Stimulated activated naive CD8-positive, alpha-beta T cell treated with anti-CD3 and anti-CD28 coated beads, Interleukin-15, amount 100 ng/mL, for 72 hours (primary cell): ENCODE measurements at places on chromosomes 4 and X.

DNA sequence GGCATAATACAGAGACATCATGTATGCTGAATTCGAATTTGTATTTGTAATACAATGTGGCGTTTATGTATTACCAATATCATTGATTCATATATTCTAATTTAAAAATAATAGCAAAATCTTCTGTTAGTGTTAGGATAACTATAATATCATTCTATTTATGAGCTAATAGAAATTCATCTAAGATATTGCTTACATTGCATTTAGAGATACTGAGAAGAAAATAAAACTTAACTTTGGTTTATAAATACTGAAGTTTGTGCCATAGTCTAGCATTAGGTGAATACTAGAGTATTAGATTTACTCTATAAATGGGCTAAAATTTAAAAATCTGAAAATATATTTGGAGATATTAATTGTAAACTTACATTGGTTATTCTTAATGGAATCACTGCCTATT lies 1590.6 kb downstream of the PCDH18 start:
- no peak for DNase-seq

- DNase-seq = no peak
Observed at GRCh38 chrX:47313056-47313455, 57.3 kb upstream of the ZNF157 start.

- no peak for DNase-seq
Observed at GRCh38 chr4:123259676-123260646, 136.6 kb upstream of the SPRY1 start.

- no peak for DNase-seq
Observed at GRCh38 chr4:155403886-155404285, 27.1 kb upstream of the MAP9 start.

DNA sequence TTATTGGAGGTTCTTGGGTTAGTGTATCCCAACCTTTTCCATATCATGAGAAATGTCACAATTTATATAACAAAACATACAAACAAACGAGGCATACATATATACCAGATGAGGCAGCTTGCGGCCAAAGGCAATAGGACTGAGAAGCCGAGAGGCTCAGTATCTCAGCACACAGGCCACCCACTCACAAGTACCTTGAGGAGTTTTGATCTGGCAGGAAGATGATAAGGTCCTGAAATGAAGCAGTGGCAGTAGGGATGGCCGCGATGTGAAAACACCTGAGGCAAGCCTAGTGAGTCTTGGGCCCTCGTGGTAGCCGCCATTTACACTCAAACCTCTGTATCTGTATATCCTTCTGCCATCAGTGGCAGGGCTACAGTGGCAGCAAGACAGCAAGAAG lies 55.3 kb upstream of the PRPS1 start:
- no peak for DNase-seq

DNA sequence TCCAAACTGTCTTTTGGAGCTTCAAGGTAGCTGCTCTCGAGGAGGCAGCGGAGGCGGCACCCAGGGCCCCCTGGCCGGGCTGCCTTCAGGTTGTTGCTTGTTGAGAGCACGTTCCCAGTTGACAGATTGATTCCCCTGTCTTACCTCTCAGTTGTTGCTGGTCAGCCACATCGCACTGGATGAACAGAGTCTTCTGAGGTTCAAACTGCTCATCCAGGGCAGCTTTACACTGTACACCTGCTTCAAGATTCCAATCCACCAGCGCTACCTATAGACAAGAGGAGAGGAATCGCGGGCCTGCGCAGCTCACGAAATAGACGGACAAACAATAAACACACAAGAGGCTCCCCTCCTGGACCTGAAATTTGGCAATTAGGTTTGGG lies 497 bp downstream of the HPGD start:
- peak; percentile 40 for DNase-seq

- DNase-seq = no peak
Observed at GRCh38 chr4:20251796-20252655, at the start of gene SLIT2. Gene SLIT2, plus strand, starts transcription at chr4:20251905. Its CDS starts 1,911 bp downstream, at chr4:20253816.

DNA sequence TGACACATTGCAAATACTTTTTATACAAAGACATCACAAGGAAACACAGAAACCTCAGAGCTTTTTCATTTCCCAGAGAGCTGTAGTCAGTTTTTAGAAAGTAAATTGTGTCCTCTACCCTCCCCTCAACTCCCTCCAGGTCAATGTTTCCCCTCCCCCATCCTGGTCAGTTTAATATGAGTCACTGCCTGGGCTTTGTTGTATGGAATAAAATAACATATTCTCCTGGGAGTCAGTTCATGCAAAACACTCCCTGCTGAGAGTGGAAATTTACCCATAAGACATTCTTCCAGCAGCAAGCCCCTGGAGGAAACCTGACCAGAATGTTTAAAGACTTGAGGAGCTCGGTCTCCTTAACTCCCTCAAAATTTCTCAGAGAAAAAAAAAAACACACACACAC lies 270.1 kb upstream of the LDB2 start:
- no peak for DNase-seq

DNA sequence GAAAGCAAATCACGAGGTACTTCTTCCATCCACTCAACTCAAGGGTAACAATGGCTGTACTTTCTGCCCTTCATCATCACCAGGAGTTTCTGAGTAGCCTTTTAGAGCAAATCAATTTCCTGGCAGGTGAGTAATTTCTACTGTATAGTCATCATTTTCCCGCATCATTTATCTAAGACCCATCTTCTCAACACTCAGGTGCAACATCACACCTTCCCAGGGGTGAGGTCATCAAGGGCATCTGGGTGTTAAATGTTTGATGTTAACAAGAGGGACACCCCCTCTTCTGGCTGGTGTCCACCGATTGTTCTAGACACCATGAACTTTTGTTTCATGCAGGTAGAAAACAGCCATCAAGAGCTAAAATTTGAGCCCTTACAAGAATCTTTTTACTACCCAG lies 313.4 kb upstream of the MAGEB2 start:
- DNase-seq = no peak

DNA sequence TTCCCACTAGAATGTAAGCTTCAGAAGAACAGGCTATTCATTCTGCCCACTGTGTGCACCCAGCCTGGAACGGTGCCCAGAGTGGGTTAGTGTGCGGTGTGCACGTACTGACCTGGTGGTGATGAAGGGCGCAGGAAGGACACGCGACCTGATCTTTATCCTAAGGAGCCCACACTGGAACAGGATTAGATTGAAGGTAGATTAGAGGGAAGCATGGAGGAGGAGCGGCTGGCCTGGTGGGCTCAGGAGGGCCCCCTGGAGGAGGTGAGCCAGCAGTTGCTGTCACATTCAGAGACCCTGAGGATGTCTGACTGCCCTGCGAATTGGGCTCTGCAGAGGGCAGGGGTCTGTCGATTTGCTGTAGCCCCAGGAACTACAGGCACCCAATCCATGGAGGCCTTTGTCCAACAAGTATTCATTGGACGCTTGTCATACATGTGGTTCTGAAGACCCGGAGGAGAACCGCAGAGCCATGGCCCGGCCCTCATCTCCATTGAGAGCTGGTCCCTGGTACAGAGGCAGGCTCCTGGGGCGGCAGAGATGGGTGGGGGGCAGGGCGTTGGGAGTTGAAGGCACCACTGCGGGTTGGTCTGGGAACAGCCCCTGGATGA lies 73.2 kb downstream of the HTRA3 start:
- DNase-seq = no peak

GRCh38 chr4:23374259-23374658 lies 515.6 kb downstream of the PPARGC1A start:
- no peak for DNase-seq

GRCh38 chrX:77276742-77277141 lies 170.4 kb upstream of the FGF16 start:
- no peak for DNase-seq

DNA sequence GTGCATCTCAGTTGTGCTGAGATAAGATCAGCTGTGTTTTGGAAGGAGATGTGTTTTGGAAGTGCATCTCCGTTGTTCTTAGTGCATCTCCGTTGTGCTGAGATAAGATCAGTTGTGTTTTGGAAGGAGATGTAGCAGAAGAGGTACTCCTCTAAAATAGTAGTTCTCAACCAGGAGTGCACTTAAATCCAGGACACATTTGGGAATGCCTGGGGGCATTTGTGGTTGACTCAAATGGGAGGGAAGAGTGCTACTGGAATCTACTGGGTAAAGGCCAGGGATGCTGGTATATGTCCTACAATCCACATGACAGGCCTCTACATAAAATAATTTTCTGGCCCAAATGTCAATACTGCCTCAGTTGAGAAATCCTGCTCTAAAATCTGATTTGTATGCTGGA lies 70.8 kb upstream of the CHRDL1 start:
- no peak for DNase-seq

GRCh38 chr4:173855015-173855414 lies 325.0 kb upstream of the HAND2 start:
- DNase-seq = no peak

DNA sequence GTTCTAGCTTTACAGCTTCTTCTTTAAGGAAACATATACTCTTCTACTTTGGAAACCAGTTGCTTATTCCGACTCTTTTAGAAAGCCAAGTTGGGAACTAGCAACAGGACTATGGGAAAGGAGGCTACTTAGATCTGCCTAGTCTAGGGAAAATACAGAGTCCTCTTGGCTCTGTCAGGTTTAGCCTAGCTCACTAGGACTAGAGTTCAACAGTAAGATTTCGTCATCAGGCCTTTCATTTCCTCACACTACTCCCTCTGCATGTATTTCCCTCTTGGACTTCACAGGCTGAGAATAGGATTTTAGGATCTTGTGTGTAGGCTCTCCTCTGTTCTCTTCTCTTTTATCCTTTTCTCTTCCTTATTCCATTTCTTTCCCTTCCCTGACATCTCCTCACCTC lies 409.8 kb downstream of the AR start:
- no peak for DNase-seq

DNA sequence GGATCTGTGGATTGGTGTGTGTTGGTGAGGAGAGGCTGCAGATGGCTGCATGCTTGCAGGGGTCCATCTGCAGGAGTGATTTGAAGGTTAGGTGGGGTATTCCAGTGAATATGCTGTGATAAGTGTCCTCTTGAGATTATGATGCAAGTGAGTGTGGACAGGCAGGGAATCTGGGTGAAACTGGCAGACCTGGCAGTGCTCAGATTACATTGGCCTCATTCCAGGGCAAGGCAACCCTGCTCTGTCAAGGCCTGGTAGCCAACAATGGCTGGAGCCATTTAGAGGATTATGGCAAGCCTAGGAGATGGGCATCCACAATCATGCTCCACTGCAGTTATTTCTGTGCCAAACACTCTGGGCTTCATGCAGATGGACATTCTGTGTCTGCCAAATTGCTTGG lies 113.9 kb downstream of the RTL3 start:
- DNase-seq = no peak

DNA sequence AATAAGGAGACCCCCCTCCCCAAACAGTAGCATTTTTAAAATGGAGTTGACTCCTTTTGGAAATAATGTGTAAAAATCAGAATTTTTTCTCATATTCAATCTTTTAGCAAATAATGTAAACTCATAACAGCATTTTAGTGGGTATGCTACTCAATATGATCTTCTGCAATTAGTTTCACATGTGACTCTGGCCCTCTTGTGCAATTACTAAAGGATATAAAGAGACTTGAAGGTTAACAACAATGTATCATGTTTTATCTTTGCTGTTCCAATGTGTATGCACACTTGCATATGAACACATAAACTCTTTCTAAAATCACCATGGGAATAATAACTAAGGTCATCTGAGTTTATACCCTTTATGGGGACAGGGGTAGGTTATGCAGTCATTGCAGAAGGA lies 39.9 kb upstream of the RXFP1 start:
- no peak for DNase-seq

GRCh38 chrX:107730991-107731766 lies 44.4 kb downstream of the TSC22D3 start:
- no peak for DNase-seq

- DNase-seq = no peak
Observed at GRCh38 chr4:95643627-95644026, 94.9 kb upstream of the UNC5C start.

- DNase-seq = no peak
Observed at GRCh38 chrX:46653482-46653881, 79.9 kb downstream of the CHST7 start.

- DNase-seq = no peak
Observed at GRCh38 chr4:86831262-86832130, 17.7 kb downstream of the SLC10A6 start.

DNA sequence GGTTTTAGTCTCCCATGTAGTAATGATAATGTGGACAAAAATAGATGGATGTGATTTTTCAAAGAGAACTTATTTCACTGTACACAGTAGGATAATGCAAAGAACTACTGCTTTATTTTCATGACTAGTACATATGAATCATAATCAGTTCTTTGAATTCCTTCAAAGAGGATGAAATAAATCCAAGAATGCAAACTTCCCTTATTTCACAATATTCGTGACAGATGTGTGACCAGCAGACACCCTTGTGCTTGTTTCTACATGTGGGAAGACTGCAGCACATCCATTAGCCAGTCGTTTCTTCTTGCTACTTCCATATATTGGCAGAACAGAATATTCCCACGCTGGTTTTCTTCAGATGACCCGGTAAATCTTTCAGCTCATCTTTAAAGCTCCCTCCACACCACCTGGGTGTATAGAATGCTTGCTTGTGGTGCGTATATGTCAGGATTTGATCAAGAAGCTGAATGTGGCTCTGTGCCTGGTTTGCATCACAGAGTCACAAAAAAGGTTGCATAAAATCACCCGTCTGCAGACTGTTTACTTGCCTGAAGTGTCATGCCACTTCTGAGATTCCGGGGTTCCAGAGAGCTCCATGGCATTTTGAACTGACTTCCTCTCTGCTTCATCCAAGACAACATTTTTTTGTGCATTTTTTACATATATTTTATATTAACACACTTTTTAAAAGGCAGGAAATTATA lies 47.7 kb upstream of the FAT4 start:
- DNase-seq = no peak

DNA sequence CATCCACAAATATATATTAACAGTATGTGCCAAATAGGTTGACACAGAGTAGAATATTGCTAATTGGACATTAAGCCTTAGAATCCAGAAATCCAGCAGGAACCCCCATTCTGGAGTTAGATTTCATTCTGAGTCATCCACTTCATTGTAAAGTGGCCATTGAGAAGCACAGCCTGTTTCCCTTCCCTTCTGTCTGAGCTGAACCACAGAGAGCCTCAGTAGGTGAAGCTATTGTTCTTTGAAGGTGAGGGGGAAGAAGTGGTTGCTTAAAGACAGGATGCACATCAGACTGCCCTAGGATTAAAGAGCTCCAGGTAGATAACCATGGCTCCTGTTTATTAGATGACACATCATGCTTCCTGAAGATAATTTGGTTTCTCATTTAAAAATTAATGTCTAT lies 30.6 kb upstream of the MCF2 start:
- DNase-seq = no peak

DNA sequence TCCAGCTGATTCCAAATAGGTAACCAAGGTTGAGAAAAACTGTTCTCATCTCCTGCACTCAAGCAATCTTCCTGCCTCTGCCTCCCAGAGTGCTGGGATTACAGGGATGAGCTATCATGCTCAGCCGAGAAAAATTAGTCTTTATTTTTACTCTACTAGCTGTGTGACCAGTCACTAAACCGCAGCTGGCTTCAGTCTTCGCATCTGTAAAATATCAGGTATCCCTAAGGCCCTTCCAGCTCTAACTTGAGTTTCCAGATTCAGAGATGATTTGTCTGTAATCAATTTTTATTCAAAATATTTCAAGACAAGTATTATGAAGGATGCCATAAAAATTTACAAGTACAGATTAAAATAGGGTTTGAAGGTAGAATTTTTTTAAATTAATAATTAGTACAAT lies 3.5 kb downstream of the ADH6 start:
- no peak for DNase-seq
